ENCODE measurements at places on chromosomes 16 and 17.

GRCh38 chr16:2824626-2825025 lies 5.5 kb upstream of the ZG16B start:
- no peak for DNase-seq

DNA sequence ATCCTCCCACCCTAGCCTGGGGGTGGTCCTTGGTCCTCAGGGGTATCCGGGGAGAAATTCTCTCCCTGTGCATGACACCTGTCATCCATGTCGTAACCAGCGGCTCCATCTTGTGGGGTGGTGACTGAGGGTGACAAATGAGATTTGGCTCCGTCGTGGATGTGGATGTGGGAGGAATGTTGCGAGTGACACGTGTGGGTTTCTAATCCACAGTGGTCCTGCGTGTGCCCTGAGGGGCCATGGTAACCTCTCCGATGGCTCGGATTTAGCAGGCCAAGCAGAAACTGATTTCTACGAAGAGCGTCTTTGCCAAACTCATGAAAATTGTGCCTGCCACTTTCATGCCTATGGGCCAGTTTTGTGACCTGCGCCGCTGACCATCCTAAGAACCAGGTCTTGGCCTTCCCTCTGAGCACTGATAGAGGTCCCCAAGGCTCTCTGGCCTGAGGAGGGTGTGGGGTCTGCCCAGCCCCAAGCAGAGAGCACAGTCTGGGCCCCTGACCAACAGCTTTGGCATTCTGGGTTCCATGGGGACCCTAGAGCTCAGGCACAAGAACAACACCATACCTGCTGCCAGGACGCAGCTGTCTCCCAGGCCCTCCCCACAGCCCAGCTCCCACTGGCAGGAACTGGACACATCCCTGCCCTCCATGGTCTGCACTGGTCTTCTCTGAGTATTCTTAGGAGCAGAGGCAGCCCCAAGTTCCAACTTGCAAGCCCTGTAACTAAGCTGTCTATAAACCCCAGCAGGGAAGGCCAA lies 79.0 kb downstream of the AMFR start:
- DNase-seq: no peak

GRCh38 chr16:49776085-49776595 lies 79.8 kb downstream of the ZNF423 start:
- DNase-seq: no peak

DNA sequence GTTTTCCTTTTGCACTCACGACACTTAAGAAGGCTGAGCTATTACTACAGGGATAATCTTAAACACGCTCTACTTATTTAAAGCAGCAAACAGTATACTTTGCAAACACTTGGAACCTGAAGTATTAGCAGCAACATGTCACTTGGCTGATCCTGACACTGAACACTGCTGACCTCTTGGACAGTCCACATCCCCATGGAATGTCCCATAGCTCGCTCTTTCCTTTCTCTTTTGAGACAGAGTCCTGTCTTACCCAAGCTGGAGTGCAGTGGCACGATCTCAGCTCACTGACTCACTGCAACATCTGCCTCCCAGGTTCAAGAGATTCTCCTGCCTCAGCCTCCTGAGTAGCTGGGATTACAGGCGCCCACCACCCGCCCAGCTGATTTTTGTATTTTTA lies 26.4 kb downstream of the SMYD4 start:
- no peak for DNase-seq

- no peak for DNase-seq
Measured at GRCh38 chr17:40514013-40514875, 12.8 kb upstream of the TNS4 start.

DNA sequence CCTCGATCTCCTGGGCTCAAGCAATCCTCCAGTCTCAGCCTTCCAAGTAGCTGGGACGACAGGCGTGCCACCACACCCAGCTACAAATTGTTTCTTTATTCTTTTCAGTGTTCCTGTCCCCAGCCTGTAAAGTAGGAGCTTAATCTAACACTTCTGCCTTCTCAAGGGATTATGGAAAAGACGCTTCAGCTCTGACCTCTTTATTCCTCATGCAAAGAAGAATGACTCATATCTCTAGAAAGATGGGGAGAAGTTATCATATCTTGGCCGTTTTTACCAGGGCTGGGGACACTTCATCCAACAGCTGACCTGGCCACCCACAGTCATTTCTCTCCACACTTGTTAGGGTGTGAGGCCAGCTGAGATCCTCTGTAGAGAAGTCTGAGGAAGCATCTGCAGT lies 172.6 kb downstream of the HAPSTR1 start:
- DNase-seq: no peak

GRCh38 chr17:33050611-33051140 lies 59.0 kb downstream of the SPACA3 start:
- no peak for DNase-seq

DNA sequence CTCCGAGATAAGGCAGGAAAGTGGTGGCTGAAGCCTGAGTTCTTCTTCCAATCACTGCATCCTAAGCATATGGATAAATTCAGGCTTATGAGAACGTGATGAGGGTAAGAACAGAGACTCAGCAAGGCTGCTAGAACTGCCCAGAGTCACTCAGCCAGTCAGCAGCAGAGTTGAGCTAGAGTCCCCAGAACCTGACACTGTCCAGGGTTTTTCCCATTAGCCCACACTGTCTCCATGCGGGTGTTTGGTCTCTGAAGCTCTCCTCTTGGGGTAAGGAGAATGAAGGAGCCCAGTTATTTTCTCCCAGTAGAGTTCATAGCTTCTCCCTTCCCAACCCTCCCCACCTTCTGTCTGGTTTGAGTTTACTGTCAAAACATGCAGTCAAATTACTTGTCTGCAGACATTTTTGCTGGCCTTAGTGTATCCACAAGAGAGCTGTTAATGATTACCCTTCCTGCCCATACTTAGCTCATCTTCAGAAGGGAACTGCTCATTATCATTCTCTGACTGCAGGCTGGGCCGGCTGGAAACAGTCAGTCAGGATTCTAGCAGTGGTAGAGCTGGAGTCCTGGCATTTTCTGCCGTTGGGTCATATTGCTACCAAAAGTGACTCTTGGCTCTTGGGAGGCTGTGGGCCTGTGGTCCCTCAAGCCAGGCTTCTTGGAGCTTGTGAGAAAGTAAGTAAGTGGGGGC lies 460.0 kb downstream of the HS3ST3B1 start:
- no peak for DNase-seq

DNA sequence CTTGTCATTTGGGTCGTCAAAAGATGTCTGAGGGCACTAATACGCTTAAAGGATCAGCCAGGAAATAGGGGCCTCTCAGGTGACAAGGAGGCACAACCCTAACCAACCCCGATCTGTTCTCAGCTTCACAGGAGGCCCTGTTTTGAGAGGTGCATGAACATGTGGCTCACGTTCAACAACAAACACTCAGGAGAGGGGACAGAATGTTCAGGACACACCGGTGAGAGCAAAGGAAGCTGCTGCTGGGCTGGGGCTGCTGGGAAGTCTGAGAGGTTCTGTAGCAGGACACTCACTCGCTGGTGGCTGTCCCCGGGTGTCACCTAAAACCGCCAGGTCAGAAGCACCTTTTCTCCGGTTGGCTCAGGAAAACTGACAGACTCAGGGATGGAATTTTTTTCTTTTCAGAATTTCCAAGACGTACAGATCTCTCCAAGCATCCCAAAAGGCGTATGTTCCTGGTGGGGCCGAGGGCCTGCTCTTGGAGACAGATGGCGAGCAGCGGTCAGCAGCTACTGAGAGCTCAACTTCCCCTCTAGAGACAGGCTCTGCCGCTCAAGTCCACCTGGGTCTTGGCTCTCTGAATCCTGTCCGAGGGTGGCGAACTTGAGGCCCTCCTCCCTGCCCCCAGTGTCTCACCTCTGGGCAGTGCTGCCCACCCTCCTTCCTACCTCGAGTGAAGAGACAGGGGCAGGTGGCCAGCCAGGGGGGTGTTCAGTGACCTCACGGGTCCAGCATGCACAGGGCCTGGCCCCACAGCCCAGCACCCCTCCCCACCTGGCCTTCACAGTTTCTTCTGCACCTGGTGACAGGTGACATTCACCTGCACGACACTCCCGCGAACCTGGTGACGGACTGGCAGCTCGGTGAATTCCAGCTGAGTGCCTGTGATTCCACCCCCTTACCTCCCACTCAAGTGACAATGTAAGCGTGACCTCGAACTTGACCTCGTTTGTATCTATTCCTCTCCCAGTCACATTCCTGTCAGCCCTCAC lies 22.9 kb downstream of the CLUH start:
- no peak for DNase-seq

GRCh38 chr17:39624313-39624712 lies 2.4 kb upstream of the PPP1R1B start:
- no peak for DNase-seq

- DNase-seq: no peak
Measured at GRCh38 chr17:72640415-72641165, 451.9 kb downstream of the SLC39A11 start.

- no peak for DNase-seq
Measured at GRCh38 chr16:56281249-56281805, 90.0 kb downstream of the GNAO1 start.

DNA sequence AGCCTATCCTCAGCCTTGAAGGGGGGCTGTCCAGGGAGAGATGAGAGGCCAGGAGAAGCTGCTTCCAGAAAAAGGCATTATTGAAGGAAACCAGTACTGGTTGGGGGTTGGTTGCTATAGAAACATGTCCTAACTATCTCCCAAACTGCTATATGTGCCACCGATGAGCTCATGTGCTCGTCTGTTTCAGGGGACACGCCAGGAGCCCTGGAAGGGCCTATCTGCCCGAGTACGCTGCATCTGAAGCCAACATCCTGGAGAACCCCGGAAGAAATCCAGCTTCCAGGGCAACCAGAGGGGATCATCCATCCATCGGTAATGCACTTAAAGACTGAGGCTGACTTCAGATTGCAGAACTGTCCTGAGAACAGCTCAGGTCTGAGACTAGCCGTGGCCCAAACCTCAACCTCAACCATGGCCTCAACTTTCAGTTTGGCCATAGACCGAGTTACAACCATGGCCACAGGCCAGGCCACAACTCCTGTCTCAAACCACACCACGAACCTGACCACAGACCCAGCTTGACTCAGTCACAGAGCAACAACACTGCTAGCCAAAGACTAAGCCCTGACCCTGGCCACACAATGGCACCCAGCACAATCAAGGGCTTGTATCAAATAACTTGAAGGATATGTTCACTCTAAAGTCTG lies 10.2 kb downstream of the PITPNM3 start:
- no peak for DNase-seq

DNA sequence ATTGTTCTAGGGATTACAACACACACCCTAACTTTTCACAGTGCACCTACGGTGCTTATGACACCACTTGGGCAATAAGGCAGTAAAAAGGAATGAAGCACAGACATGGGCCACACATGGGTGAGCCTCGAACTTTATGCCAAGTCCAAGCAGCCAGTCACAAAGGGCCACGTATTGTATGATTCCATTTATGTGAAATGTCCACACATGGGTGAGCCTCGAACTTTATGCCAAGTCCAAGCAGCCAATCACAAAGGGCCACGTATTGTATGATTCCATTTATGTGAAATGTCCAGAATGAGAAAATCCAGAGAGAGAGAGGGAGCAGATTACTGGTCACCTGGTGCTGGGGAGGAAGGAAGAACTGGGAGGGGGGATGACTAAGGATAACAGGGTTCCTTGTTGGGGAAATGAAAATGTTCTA lies 22.2 kb downstream of the RMI2 start:
- DNase-seq: no peak

GRCh38 chr17:14745541-14745940 lies 444.7 kb downstream of the HS3ST3B1 start:
- DNase-seq: no peak

DNA sequence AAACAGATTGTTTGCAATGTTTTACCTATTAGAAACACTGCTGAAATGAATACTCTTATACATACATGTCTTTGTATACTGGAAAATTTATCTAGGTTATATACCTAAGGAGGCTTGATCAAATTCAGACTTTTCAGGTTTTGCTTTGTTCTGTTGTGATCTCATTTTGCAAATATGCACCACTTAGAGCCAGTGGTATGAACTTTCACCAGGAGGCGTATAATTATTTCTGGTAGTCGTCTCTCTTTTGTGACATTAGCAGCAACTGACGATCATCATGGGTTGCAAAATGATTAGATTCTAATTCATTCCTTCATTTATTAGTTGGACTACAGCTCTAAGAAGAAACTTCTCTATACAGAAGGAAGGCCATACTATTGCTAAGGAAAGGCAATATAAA lies 26.9 kb downstream of the AP1G1 start:
- DNase-seq: no peak

GRCh38 chr17:20141198-20141972 lies 132.2 kb downstream of the SPECC1 start:
- no peak for DNase-seq

- DNase-seq: no peak
Measured at GRCh38 chr16:4158143-4159093, 42.2 kb upstream of the ADCY9 start.

DNA sequence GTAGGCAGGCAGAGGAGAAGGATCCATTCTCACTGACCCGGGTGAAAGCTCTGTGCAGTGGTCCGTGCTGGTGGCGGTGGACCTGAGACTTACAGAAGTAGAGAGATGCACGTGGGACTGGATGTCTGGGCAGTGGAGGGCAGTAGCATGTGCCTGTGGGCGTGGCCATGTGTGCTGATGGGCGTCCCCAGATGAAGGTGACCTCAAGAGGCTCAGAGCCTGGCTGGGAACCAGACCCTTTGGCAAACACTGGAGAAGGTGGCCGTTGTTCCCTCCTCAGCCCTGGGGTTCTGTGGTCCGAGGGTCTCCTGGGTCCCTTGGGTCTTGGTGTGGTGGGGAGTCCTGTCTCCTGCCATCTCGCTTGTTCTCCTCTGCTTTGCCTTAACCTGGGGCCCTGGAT lies 15.6 kb downstream of the WSCD1 start:
- DNase-seq: no peak

DNA sequence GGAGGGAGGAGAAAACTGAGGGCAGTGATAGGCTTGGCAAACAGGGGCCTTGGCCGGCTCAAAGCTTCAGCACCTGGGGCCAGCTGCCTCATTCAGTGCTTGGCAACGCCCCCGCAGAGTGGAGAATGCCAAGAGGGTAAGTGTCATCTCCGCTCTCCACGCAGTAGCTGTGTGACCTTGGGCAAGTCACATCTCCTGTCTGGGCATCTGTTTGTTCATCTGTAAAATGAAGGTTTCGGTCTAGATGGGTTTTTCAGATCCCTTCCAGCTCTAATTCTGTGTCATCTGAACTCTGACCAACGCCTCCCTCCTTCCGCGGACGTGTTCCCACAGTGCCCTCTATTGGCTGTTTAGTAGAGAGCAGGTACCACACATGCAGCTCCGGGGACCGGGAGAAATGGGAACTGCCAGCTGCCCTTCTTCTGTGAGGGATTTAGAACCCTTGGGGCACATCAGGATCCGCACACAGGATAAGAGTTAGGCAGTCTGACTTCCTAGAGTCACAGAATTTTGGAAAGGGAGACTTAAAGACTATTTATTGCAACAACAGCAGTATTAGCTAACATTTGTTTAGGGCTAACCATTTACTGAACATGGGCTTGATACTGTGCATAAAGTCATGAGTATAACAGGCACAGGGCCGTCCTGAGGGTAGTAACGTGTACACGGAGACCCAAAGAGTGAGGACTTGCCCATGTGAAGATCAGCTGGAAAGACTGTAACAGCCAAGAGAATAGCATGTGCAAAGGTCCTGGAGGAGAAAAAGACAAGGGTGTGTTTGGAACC lies 26.8 kb downstream of the GP2 start:
- peak; percentile 6 for DNase-seq
